NCI-H526 treated with DMSO at 0.1 percent for 48 hours (cell line): ENCODE measurements at places on chromosomes 1 and 21.

GRCh38 chr1:24562625-24563024 lies 6.7 kb downstream of the NCMAP start:
- DNase-seq = no peak

GRCh38 chr1:111625276-111625675 lies 5.7 kb downstream of the RAP1A start:
- DNase-seq = no peak

- no peak for DNase-seq
Measured at GRCh38 chr1:247430434-247430833, 14.5 kb downstream of the NLRP3 start.

DNA sequence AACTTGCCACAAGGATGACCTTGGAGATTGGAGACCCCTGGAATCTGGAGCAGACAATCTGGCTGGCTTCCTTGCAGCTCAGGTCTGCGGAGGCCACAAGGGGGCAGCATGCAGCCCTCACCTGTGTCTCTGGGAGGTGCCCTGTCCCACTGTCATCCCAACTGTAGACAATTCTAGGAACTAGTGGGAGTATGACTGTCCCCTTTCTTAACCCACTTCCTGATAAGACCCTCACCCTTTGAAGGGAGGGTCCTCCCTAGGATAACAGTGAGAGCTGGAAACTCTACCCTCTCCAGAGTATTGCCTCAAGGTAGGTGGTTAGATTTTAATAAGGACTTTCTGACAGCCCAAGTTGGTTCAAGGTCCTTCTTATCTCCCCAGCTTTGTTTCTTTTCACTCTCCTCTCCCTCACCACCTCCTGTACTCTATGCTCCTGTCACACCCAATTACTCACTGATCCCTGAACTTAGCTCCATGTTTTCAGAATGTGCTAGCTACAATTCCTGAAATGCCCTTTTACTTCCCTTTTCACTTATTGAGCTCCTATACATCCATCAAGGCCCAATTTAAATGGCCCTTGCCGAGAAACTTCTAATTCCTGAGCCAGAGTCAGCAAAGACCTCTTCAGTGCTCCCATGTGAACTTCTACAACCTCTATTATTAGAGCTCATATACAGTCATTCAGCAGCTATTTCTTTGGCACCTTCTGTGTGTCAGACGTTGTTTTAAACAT lies 9.2 kb upstream of the KCNQ4 start:
- DNase-seq = peak; percentile 26

DNA sequence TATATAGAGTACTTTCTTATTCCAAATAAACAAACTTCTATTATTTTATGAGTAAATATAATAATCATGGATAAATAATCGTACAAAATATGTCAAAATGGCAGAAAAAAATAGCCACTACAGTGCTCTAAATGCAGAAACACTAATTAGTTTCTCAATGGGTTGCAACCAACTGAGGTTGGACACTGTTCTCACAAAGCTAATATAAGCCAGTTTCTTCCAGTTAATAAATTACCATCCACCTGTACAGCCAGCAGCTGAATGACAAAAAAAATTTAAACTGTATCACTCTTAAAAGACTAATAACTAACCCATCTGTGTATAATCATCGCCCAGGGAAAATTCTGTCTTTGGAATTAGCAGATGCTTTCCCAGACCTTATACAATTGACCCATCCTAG lies 36.9 kb downstream of the GDAP2 start:
- DNase-seq = no peak

GRCh38 chr1:111978695-111979094 lies 10.8 kb downstream of the KCND3 start:
- DNase-seq = no peak

DNA sequence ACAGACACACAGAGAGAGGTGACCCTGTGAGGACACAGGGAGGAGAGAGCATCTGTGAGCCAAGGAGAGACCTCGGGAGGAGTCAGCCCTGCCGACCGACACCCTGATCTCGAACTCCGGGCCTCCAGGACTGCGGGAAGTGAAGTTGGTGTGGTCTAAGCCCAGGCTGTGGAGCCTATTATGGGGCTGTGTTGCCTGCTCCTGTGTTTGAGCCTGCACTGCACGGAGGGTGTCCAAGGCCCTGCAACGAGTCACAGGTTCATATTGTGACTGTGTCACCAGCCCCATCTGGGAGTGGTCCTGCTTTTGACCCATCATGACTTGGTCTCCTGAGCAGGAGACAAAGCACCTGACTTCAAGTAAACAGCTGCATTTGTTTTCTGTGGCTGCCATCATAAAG lies 186.0 kb upstream of the AJAP1 start:
- no peak for DNase-seq

GRCh38 chr1:244063498-244063897 lies 12.4 kb downstream of the ZBTB18 start:
- peak; percentile 73 for DNase-seq

DNA sequence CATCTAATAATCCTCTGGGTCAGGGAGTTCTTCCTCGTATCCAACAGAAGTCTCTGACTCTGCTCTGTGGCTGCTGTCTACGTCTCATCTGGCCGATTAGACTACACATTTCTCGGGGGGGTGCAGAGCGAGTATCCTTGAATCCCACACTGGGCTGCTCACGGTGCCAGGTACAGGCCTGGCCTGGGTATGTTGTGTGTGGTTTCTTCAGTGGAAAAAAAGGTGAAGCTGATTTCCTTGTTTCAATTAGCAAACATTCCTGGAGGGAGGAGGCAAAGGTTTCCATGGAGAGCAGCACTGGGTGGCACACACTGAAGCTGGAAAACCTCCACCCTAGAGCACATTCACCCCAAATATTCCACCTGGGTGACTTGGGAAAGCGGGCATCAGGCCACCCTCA lies 2.0 kb upstream of the RAB7B start:
- no peak for DNase-seq

DNA sequence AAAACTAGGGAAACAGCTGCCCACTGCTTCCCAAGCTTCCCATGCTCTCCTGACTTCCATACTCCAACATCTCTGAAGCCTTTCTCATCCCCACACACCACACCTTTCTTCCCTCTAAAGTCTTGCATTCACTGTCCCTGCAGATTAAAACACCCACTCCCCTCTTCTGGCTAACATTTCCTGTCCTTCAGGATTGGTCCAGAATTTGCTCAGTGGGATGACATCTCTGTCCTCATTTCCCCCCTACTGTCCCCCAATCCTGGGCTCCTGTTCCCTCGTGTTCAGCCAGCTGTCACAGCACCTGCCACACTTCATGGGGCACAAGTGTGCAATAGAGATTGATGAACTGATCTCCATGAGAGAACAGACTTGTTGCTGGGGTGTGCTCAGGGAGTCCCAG lies 82.7 kb downstream of the KCND3 start:
- DNase-seq = no peak
